A549 treated with Hydrocortisone at 1 μM for 4 hours (cell line): ENCODE measurements at places on chromosomes 6 and 20. TPM values are rescaled to one million over a fixed set of nuclear protein-coding genes. Genes with fewer than 3 reads are reported as not detected.

Gene BPIFB4
- total RNA-seq = not detected in 5 replicates

Gene TLDC2
- total RNA-seq = not detected in 5 replicates

Gene WFDC2
- 0.35 TPM in 1 of 5 replicates, not detected in the others for total RNA-seq

Gene PPP1R3G
- total RNA-seq = 1.9 to 2.2 TPM (median 2.1 TPM) in 5 replicates
